ENCODE measurements at places on chromosomes 3 and 15.

- no peak for DNase-seq
These were observed 55.8 kb downstream of the DZIP3 start for GRCh38 chr3:108645364-108645763.

DNA sequence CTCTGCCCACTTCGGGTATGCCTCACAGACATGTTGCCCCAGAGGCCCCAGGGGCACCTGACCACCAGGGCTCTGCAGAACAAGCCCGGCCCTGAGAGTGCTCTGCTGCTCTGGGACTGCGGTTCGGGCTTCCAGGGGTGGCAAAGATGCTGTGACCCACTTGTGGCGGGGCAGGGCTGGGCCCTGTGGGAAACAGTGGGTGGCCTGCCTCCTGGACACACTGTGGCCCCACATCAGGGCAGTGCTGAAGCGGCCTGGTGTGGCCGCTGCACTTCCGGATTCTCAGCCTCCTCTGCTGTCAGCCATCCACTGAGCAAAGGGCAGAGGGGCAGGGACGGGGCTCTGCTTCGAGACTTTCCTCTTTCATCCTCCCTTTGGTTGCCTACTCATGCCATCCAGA lies 26.5 kb upstream of the PLXND1 start:
- DNase-seq, result no peak

GRCh38 chr3:118165413-118165812 lies 869.2 kb downstream of the IGSF11 start:
- no peak for DNase-seq

DNA sequence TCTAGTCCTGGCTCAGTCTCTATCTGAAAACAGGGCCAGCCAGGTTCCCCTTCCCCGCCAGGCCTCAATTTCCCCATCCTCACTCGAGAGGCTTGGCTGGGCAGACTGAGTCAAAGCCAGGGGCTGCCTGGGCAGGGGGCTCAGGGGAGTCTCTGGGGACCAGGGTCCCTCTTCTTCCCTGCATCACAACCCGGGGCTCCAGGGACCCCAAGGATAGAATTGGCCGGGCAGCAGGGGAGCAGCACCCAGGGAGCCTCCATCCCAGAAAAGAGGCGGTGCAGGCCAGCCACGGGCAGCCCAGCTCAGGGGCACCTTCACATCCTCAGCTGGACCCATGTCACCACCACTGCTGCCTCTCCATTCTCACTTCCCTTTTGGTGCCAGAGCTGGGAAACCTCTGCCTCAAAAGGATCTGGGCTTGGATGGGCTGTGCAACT lies 13.3 kb upstream of the PLXND1 start:
- no peak for DNase-seq
